Chondrocyte (in vitro differentiated cells): ENCODE measurements at places on chromosomes 6 and 20. TPM values are rescaled to one million over a fixed set of nuclear protein-coding genes. Genes with fewer than 3 reads are reported as not detected.

The TMEM74B gene
- total RNA-seq = 0.51 to 0.65 TPM in 2 of 3 replicates, not detected in the other

The CCM2L gene
- total RNA-seq = not detected in 3 replicates

The NKX2-2 gene
- total RNA-seq = not detected in 3 replicates

The PROKR2 gene
- total RNA-seq = not detected in 3 replicates

DNA sequence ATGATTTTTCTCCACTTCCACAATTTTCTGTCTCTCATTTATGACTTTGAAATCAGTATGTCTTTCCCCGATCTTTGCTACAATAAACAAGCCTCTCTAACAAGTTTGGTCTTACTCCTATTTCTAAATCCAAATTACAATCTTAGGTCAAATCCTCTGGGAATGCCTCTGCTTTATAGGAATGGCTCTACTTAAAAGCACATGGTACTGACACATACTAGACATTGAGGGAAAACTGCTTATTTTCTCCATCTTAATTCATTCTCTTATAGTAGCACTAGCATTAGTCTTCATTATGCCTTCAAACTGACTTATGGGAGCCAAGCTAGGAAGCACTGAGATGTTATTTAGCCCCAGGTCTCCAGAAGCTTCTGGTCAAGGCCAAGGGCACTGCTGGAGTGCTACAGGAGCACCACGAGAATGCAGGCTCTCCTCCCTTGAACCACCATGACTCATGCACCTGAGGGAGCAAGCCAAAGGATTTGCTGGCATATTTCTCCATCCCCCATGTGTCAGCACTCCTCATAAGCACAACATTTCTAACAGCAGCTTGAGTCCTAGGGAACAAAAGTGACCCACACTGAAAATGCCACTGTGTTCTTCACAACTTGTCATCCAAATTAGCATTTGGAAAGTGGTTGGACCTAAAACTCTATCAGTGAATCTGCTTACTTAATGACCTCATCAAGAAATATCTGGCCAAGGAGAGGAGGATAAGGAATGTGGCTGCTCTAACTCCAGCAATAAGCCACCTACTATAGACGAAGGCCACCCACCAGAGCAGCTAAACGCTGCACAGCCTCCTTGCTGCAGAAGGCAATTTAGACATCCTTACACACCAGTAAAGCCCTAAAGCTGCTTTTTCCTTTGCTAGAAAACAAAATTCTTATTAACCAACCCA lies 156.8 kb upstream of the KCNQ5 start:
- DNase-seq = no peak

GRCh38 chr6:4364711-4365110 lies 229.3 kb upstream of the ECI2 start:
- DNase-seq = no peak

DNA sequence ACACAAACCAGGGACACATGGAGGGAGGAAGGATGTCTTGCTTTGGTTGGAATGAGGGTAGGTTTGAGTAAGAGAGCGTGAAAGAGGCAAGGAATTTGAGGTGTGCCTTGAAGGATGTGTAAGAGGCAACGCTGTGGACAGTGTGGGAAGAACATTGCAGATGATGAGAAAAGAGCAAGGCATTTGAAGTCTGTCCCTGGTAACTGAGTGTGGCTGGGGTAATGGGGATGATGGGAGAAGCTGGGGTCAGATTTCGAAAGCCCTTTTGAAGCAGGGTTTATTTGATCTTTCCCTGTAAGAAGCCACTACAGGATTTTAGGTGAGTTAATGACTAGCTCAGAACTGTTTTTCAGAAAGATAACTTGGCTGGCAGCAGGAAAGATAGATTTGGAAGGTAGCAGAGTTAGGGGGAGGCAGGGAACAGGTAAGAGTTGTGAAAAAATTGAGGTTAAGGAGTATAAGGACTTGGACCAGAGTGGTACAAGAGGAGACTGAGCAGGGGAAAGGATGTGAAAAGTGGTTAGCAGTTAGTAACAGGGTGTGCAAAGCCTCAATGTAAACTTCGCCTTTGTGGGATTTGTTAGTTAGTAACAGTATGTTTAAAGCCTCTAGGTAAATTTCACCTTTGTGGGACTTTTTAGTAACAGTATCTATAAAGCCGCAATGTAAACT lies 17.7 kb downstream of the UTRN start:
- DNase-seq = no peak

GRCh38 chr20:61581825-61582188 lies 329.7 kb downstream of the CDH4 start:
- DNase-seq = no peak

- no peak for DNase-seq
Measured at GRCh38 chr6:121491576-121491975, 56.1 kb downstream of the GJA1 start.

DNA sequence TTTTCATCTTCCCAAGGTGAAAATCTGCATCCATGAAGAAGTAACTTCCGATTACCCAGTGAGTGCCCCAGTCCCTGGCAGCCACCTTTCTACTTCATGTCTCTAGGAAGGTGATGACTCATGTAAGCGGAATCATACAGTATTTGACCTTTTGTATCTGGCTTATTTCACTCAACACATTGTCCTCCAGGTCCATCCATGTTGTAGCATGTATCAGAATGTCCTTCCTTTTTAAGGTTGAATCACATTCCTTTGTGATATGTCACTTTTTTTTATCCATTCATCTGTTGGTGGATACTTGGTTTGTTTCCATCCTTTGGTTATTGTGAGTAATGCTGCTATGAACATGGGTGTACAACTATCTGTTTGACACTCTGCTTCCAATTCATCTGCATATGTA lies 176.3 kb upstream of the CDYL start:
- DNase-seq = no peak

GRCh38 chr6:43334466-43335095 lies 26.0 kb upstream of the CRIP3 start:
- no peak for DNase-seq

DNA sequence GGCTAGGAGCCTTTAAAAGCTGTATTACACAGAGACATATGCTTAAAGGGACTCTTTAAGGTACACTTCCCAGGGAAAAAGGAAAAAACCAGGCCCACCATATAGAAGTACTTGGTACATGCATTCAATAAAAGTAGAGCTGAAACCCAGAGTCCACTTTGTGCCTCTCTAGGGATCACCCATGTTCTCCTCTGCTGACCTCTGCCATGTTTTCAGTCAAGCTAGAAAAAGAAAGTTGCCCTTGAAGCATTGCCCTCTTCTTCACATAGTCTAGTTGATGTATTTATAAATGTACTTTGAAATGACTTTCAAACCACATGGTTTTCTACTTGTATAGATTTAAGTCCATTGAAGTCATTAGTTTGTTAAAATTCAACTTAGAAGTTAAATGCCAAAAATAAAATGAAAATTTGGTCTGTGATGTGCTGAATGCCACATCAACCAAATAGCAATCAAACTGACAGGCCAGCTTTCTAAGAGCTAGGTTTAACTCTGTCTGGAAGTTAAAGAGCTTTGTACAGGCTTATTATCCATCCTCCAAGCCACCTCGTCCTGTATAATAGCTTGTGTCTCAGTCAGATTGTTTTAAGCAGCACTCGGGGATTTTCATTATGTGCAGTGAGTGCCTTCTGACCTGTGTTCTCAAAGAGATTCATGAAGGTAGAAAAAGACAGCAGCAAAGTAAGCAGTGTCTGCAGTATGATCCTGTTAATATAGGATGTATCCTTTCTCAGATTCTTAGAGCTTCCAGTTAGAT lies 238.6 kb upstream of the PLN start:
- DNase-seq = no peak

DNA sequence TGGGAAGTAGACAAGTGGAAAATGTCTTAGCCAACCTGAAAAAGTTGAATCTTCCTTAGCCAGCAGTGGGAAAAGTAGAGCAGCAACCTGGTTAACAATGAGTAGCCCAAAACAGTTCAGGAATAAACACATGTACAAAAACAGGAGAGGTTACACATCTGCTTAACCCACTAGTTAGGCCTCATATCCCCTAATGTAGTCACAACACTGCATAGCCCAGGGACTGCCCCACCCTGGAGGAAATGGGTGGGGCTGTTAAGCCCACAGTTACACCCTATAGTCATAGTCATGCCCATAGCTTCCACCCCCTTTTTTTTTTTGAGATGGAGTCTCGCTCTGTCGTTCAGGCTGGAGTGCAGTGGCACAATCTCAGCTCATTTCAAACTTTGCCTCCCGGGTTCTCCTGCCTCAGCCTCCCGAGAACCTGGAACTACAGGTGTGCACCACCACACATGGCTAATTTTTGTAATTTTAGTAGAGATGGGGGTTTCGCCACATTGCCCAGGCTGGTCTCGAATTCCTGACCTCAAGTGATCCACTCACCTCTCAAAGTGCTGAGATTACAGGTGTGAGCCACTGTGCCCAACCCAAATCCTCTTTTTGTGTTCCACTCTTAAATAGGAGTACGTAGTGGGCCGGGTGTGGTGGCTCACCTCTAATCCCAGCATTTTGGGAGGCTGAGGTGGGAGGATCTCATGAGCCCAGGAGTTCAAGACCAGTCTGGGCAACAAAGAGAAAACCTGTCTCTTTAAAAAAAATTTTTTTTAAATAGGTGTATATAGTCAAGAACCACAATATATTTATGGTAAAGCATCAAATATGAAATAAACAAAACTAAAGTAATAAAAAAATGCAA lies 24.5 kb downstream of the ILRUN start:
- DNase-seq = no peak

GRCh38 chr20:48620154-48620506 lies 207.7 kb downstream of the PREX1 start:
- DNase-seq = no peak

GRCh38 chr6:144460327-144461095 lies 175.4 kb downstream of the UTRN start:
- DNase-seq = no peak
